Left renal cortex interstitium (tissue), 4 donors: ENCODE measurements at places on chromosomes 6 and 20. TPM values are rescaled to one million over a fixed set of nuclear protein-coding genes. Genes with fewer than 3 reads are reported as not detected.

DNA sequence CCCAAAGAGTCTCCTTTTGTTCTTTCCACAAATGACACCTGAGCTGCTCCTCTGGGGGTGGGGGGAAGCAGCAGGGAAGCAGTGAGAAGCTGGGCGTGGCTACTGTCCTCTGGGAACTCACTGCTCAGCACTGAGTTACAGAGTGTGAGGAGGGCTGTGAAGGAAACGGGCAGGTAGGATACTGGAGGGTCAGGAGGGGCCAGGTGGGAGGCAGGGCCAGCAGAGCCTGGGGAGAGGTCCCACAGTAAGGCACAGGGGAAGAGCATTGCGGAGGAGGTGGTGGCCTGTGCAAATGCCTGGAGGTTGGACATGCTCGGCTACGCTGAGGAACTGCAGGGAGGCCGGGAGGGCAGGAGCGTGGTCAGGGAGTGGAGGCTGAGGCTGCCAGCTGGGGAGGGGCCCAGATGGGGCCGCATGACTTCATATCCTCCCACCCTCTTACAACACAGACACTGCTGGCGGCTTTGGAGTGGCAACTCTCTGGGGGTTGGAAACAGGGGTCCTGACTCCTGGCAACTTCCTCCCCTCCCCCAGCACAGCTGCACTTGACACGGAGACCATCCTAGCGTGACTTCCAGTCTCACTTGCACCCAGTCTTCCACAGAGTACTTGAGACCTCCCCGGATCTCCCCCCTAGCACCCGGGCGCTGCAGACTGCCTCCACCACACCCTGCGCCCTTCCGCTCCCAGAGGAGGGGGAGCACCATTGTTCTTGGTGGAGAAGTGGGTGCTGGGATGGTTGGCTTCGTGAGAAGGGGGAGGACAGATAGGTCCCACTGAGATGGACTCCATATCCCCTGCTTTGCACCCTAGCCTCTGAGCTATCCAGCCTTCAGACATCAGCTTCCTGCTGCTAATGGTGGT is 34.2 kb downstream of the RBM38 start:
- no peak for DNase-seq

TINAG gene
- polyA plus RNA-seq: 30.3 TPM

DNA sequence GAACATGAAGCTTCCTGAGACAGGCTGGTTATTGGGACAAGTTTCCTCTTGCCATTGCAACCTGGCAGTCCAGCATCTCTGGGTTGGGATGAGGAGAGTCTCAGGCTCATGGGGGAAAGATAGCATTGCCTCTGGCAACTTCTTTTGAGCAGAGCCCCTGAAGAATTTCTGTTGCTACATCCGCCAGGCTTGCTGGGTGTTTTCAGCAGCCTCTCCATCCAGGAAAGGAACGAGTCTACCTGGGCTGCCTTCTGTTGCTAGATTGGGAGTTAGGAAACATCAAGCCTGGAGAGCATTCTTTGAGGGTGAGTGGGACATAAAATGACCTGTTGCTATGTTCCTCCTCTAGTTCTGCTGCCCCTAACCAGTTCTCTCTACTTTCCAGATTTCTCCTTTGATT is 313.5 kb downstream of the RFPL4B start:
- DNase-seq: no peak

DNA sequence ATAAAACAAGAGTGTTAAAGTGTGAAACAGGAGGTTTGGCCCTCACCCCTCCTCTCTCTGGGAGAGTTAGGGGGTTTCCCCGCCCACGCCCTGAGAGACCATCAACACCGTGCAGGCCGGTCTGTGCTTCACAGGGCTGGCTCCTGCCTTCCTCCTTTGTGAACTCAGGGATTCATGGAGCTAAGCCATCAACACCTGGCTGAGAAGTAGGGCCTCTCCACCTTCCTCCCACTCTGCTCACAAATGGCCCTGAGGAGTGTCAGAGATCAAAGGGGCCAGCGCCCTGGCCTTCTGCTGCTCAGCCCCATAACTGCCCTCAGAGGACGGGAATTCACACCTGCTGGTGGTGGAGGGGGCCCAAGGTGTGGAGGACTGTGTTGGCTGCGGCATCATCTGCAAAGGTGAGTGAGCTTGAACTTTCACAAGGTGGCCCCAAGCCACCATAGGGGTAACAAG is 88.6 kb downstream of the PSMB1 start:
- no peak for DNase-seq

SNAP25 gene
- 6.3 TPM for polyA plus RNA-seq

- peak; percentile 19 for DNase-seq
These were observed 278.3 kb upstream of the PLCB4 start for GRCh38 chr20:8790442-8791074.

MLIP gene
- polyA plus RNA-seq: 0.46 TPM

DNA sequence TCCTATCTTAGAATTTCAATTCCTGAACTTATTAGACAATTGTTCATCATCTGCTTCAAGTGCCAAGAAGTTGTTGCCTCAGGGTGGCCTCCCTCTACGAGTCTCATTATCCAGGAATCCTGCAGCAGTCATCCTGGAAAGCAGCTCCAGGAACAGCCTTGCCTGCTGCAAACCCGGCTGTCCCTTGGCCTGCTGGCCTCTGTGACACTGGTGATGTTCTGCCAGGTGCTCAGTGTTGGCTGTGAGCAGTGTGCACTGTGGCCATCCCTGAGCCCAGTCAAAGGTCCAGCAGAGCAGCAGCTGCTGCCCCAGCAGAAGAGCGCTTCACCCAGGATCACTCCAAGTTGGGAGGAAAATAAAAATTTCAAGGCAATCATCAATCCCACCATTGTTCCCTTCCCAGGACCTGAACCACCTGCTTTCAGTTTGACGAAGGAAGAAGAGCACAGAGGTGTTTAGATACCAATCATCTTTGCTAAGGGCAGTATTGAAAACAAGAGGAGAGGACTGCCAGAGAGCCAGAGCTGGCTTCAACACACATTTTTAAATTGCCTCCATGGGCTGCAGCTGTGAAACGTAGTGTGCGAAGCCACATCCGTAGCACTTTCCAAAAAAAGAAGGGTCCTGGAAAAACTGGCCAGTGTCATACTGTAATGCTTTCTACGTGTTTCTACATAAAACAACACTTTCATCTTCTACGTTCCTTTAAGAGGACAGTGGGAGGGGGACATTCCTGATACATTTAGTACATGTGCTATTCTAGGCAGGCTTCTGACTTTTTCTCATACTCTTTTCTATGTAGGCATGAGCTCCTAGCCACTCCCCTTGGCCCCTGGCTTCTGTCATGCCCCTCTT is 7.2 kb upstream of the FAM50B start:
- DNase-seq: no peak

GRCh38 chr6:90293319-90293953 is 3.2 kb downstream of the BACH2 start:
- DNase-seq: no peak

GRCh38 chr6:57432919-57433684 is 115.7 kb downstream of the PRIM2 start:
- DNase-seq: no peak
